NCI-H526 treated with DMSO at 0.1 percent for 48 hours (cell line): ENCODE measurements at places on chromosomes 6 and 20.

- DNase-seq, result no peak
These were observed 40.0 kb downstream of the NUDT3 start for GRCh38 chr6:34352305-34352937.

DNA sequence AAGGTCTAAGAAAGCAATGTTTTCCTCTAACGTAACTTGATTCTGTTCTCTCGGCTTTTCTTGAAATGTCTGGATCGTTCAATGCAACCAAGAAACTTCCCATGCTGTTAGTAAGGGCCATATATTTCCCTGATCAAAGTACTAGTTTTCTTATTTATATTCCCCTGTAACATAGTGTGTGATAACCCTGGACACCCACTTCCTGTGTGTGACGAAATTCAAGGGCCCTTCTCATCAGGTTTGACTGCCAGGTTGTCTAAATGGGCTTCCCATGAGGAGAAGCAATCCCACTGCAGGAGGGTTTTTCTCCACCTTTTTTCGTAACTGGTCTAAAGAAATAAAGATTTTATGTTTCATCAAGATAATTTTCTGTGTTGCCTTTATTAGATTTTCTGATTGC, 102.6 kb upstream of the RPS6KA2 start:
- DNase-seq, result no peak

DNA sequence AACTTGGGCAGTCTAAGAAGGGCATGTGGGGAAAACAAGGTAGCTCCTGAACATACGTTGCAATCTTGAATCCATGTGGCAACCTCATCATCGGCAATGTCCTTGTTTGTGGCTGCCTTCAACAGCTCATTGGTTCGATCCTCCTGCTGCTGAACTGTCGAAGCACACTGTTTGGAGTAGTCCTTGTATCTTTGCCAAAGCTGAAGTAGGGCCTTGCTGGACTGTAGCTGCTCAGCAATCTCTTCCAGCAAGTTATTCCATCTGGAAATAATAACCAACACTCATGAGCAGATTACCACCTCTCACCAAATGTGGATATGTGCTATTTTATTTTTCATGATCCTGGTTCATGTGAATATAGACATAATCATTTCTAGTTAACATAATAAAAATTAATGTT, 413.3 kb downstream of the ESR1 start:
- no peak for DNase-seq

GRCh38 chr20:32607324-32607723, 22.2 kb upstream of the NOL4L start:
- DNase-seq, result no peak
